ENCODE measurements at places on chromosomes 7 and 10.

DNA sequence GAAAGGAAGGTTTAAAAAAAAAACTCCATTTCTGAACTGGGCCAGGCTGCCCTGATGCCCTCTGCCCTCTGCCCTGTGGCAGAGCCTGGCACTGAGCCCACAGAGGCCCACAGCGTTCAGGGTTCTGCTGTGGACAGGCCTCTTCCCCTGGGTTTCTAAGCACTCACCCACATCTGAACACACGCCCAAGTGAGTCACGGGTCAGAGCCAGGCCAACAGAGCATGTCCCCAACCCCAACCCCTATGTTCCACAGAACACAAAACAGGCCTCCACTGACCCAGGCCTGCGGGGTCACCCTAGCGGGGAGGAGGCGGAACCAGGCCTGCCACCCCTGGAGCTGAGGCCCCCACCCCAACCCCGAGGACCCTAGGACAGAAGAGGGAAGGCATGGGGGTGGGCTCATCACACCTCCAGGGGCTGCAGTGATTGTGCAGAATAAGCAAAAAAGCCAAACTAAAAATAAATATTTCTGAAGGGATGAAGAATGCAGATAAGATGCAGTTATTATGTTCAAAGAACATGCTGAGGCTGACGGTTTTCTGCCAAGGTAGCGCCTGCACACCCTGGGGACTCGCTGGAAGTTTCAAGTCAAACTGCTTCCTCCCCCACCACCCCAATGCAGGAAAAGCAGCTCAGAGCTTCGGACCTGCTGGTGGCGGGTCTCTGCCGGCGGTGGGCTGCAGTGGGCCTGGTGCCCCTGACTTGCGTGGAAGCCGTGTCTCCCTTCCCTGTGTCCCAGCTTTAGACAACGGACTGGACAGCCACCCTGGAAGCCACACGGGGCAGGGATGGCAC, 5.4 kb downstream of the WDR86 start:
- DNase-seq = no peak

DNA sequence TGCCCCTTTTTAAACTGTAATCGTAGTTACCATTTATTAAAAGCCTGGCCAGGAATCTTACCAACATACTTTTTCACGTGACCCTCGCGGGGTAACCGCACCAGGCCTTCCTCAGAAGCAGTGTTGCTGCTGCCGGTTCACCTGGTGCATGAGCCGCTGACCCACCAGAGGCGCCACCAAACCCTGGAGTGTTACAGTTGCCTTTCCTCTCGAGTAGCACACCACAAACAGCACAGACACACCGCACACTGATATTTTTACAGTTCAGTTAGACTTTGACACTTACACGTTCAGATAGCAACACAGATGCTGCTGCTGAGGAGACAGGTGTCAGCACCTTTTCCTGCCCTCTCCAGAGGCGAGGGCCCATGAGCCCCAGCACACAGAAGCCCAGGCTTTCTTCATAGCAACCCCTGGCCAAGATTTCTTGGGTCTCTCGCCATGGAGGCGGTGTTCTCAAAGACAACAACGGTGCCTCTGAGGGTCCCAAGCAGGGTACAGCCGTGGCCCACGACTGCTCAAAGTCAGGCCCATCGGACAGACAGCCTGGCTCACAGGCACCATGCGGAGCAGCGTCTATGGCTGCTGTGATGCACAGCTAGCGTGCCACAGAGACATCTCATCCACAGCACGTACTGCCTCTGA, 123.1 kb downstream of the DIP2C start:
- DNase-seq = no peak

GRCh38 chr10:61975391-61975932, 74.0 kb downstream of the ARID5B start:
- no peak for DNase-seq

- no peak for DNase-seq
These were observed 199.2 kb upstream of the SEMA3A start for GRCh38 chr7:84393786-84394185.

DNA sequence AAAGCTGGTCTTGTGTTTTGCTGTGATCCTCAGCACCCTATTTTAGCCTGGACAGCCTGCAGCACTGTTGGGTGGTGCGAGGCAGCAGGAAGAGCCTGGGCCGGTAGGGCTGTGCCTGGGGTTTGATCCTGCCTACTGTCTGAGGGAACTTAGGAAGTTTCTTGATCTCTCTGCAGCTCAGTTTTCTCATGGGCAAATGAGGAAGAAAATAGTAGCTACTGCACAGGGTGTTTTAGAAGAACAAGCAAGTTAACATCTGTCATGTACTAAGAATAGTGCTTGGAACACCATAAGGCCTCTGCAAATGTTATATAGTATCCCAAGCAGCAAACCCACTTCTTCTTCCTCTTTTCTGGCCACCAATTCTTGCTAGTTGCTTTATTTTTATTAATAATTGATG, 12.0 kb upstream of the AGR2 start:
- no peak for DNase-seq

- no peak for DNase-seq
These were observed 40.7 kb downstream of the FOXL3 start for GRCh38 chr7:330511-331230.

Data from activated naive CD8-positive, alpha-beta T cell treated with anti-CD3 and anti-CD28 coated beads, Interleukin-2, amount 50 U/mL, for 16 hours (primary cell).